NCI-H1105 (cell line): ENCODE measurements at places on chromosomes 7 and 10.

- no peak for DNase-seq
Observed at GRCh38 chr10:34184397-34184796, 630.7 kb downstream of the PARD3 start.

- no peak for DNase-seq
Observed at GRCh38 chr10:28139138-28139537, 140.3 kb upstream of the ODAD2 start.

DNA sequence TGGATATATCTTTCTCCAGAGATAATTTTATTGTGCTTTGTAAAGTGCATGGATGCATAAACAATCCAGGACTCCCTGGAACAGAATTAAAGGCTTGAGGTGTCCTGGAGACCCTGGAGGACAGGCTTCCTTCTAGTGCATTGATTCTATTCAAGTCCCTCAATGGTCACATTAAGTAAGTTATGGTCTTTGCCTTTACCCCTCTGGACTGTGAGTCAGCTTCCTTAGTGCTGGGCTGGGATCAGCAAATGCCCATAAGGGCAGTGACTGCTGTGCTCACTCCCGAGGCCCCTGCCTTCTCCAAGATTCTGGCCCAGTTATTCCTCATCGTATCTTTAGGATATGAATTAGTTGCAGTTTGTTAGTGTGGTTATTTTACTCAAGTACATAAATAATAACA, 178.7 kb upstream of the PRSS58 start:
- DNase-seq = no peak

DNA sequence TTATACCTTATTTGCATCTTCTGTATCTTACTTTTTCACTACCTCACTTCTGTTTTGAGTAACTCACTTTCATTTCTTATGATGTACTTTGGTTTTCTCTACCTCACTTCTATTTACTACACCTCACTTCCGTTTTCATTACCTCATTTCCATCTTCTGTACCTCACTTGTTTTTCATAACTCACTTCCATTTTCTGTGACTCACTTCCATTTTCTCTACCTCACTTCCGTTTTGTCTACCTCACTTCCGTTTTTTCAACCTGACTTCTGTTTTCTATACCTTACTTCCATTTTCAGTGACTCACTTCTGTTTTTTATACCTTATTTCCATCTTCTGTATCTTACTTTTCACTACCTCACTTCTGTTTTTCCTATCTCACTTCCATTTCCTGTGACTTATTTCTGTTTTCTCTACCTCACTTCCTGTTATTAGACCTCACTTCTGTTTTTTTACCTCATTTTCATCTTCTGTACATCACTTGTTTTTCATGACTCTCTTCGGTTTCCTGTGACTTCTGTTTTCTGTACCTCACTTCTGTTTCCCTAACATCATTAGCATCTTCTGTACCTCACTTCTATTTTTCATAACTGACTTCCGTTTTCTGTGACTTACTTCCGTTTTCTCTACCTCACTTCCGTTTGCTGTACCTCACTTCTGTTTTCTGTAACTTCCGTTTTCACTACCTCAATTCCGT, 493.1 kb upstream of the AKR1E2 start:
- DNase-seq = no peak

GRCh38 chr7:75985009-75985517, 9.3 kb downstream of the TMEM120A start:
- DNase-seq = no peak

GRCh38 chr10:131997366-131998049, 15.8 kb upstream of the BNIP3 start:
- no peak for DNase-seq

GRCh38 chr7:10106609-10107008, 867.1 kb upstream of the PHF14 start:
- no peak for DNase-seq

DNA sequence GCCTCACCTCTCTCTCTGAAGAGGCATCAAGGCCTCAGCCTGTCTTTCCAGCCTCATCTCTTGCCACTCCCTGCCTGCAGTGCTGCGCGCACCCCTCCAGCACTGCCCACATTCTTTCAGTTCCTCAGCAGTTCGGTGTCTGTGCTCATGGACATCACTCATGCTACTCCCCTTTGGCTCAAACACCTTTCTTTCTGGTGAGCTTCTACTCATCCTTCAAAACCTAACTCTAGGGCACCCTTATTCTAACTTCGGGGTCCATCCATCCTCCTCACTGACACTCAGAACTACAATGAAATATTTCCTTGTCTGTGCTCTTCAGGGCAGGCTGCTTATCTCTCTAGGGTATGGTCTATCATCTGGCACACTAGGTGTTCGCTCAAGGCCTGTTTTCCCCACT, 169.9 kb upstream of the BMPER start:
- DNase-seq = no peak

GRCh38 chr10:17965649-17966235, 14.0 kb downstream of the SLC39A12 start:
- DNase-seq = no peak

GRCh38 chr10:99965700-99966099, 44.0 kb downstream of the DNMBP start:
- no peak for DNase-seq

DNA sequence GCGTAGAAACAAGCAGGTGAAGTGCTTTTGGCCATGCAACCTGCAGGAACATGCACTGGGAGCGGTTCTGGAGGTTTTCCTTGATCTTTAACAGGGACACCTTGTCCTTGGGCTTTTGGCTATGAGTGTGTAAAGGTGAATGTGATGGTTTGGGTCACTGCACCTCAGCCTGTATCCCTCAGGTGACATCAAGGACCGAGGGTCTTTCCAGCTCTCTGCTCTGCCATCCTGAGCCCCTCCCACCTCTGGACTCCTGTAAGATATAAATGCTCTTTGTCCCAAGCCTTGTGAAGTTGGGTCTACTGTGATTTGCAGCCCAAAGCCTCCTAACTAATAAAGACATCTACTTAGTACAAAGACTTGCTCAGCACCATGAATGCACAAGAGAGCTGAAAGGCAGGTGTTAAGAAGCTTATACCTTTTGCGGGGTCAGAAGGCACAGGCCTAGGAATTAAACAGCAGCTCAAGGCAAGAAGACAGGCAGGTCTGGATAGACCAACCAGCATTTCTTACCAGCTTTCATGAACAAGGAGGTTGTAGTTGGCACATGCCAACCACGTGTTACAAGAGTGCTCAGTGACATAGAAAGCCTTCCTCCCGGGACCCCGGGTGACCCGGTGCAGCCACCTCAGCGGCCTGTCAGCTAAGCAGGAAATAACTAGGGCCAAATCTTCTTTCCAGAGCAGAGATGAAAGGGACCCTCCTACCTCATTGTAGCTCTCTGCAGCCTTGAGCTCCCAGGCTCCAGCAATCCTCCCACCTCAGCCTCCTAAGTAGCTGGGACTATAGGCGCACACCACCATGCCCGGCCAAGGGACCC, 89.9 kb downstream of the CARD11 start:
- no peak for DNase-seq

DNA sequence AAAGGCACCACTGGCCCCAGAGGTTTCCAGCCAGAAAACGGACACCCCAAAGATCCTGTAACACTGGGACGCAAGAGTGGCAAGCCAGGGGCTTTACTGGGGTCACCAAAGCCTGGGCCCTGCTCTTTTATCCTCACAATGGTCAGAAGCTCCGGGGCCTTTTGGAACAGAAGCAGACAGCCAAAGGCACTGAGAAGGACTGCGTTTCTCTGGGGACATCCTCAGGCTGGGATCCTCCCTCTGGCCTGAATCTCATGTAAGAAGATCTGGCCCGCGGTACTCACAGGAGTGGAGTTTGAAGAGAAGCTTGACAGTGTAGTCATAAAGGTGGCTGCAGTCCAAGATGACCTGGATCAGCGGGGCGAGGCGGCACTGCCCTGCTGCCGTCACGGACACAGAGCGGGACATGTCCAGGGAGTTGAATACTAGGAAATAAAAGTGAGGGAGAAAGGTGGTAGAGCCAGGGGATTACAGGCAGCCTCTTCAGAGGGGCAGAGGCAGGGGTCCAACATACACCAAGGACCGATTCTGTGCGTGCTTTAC, 81.4 kb downstream of the SPDYE5 start:
- no peak for DNase-seq

DNA sequence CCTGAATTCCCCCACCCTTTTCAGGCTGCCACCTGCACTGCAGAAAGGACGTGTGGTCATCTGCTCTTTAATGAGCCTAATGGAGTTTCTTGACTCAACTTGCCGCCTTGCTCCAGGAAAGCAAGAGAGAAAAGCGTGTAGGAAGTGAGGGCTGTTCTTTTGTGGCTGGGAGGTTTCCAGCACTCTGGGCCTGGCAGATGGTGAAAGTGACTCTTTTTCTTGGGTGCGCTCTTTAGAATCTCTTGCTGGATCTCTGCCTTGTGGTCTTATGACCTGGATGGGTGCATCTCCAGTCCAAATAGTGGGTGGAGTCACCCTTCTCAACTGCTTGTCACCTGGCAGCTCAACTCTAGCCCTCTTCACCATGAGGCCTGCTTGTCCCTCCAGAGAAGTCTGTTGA, 244.0 kb downstream of the SORCS1 start:
- no peak for DNase-seq

DNA sequence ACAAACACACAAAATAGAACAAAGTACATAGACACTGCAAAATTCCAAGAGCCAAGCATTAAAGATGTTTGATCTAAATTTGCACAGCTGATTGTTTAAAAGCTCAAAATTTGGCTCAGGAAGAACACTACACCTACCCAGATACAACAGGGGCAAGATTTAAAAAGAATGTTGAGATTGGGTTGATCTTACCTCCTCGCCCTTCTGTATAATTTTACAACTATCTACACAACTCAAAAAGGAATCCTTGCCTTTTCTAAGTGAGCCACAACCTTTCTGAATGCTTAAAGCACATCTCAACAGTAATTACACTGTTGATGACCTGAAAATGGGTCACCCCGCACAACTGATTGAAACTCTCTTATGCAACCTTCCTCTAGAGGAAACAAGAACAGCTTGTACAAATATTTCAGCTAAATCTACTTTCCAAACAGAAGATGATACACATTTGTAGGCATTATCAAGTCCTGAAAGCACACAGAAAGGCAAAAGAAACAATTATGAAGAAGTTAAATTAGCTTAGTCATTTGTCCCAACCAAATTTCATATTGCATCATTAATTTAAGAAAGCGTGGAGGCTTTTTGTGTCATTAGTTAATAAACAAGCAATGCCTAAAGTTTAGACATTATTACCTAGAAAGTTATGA, 75.5 kb downstream of the UBE2H start:
- no peak for DNase-seq

DNA sequence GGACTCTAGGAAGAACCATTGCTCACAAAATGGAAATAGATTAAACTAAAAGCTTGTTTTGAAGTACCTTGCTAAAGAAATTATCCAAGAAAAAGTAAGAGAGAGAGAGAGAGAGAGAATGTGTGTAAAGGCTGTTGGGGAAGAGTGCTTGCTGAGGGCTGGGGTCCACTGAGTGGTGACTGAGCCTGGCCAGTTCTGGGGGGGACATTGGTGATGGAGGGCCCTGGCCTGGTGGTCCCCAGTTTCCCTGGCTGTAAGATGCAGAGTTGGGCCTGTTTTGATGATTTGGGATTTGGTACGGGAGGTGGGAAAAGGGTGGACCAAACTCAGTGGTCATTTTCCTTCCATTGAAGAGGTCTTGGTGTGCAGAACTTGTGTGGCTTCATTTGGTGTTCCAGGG, 880 bp downstream of the RAMP3 start:
- DNase-seq = no peak

- no peak for DNase-seq
Observed at GRCh38 chr10:4081685-4082111, 296.7 kb upstream of the KLF6 start.

GRCh38 chr10:34280599-34281374, 534.3 kb downstream of the PARD3 start:
- DNase-seq = no peak

DNA sequence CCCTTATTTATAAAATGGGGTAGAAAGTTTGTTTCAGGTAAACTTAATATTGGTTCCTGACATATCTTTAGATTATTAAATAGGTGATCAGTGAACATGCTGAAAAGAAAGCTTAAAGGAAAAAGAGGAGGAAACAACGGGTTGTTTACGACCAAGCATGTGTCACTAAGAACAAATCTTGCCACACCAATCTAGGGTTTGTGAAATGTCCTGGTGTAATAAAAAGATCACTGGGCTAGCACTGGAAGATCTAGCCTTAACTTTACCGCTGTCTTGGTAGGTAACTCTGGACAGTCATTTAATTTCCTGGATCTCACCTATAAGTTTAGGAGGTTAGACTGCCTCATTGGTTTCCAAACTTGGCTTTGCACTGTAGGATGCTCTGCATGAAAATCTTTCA, 19.0 kb downstream of the VPS26A start:
- DNase-seq = no peak

- no peak for DNase-seq
Observed at GRCh38 chr10:103280031-103280430, 3.1 kb downstream of the INA start.

GRCh38 chr7:28799619-28800018, 158.5 kb downstream of the TRIL start:
- DNase-seq = no peak

GRCh38 chr10:103640436-103641181, 147.1 kb downstream of the NEURL1 start:
- DNase-seq = no peak

- DNase-seq = no peak
Observed at GRCh38 chr10:18133046-18133445, 7.2 kb upstream of the CACNB2 start.

- DNase-seq = no peak
Observed at GRCh38 chr7:15113752-15114151, 211.2 kb upstream of the DGKB start.

DNA sequence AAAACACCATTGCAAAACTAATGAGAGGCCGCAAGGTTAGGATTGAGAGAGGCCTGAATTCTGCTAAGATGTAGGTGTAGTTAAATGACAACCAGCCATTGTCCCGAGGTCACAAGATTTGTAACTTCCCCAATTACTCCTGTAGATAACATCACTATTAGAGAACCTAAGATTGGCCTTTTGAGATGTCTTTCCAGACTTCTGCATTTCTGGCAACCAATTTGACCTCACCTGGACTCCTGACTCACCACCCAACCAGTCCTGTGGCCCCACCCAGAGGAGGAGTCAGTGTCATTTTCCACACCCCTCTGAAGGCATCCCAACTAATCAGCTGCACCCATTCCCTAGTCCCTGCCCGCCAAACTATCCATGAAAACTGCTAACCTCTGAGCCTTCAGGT, 115.7 kb downstream of the PRKAG2 start:
- no peak for DNase-seq

GRCh38 chr7:55775051-55775420, 87.5 kb downstream of the SEPTIN14 start:
- no peak for DNase-seq
